ENCODE measurements at places on chromosomes 12 and 14.

- DNase-seq: no peak
These were observed 214.2 kb upstream of the KRR1 start for GRCh38 chr12:75725521-75726111.

GRCh38 chr14:39369029-39369428 lies 63.2 kb downstream of the FBXO33 start:
- no peak for DNase-seq

GRCh38 chr14:96735526-96735925 lies 61.7 kb upstream of the VRK1 start:
- DNase-seq: no peak

GRCh38 chr12:107325075-107325608 lies 231.8 kb upstream of the CRY1 start:
- no peak for DNase-seq

DNA sequence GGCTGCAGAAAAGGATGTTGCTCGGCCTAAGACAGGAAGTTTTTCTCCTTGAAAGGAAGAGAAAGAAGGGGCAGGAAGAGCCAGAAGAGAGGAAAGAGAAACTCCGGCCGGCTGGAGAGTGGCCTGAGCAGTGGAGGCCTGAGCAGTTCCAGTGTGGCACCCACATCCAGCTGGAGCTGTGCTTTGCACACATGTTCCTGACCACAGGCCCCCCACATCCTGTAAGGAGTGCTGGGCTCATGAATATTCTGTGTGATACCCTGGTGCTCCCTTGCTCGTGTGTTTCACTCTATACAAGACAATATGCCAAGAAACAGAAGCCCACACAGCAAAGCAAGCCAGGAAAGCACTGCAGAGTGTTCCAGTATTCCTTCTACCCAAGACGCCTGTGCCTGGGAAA lies 27.1 kb downstream of the POLE start:
- DNase-seq: no peak

- no peak for DNase-seq
These were observed 864 bp downstream of the DNAJC22 start for GRCh38 chr12:49347311-49348193.

GRCh38 chr12:56720731-56721151 lies 4.4 kb downstream of the NACA start:
- DNase-seq: no peak

DNA sequence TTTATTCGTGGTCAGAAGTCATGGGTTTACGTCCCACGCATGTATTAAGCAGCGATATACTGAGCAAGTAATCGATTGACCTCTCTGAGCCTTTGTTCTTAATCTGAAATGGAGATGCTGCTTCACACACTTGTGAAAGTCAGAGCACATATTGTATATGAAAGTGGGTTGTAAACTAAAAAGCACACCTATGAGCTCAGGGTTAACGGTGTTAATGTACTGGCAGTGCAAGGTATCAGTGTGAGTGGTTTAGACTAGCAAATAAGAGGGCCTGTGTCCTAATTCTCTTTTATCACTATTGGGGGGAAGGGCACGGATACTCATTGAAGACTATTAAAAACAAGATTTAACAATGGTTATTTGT lies 676 bp downstream of the MRPL42 start:
- DNase-seq: no peak

DNA sequence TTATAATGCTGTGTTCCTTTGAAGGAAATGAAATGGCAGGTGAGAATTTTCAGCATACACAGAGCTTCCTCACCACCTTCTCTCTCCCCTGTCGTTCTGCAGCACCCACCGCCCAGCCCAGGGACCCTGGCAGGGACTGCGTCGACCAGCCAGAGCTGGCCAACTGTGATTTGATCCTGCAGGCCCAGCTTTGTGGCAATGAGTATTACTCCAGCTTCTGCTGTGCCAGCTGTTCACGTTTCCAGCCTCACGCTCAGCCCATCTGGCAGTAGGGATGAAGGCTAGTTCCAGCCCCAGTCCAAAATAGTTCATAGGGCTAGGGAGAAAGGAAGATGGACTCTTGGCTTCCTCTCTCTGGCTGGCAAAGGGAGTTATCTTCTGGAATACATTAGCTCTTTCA lies 35.1 kb downstream of the PAPLN start:
- no peak for DNase-seq

DNA sequence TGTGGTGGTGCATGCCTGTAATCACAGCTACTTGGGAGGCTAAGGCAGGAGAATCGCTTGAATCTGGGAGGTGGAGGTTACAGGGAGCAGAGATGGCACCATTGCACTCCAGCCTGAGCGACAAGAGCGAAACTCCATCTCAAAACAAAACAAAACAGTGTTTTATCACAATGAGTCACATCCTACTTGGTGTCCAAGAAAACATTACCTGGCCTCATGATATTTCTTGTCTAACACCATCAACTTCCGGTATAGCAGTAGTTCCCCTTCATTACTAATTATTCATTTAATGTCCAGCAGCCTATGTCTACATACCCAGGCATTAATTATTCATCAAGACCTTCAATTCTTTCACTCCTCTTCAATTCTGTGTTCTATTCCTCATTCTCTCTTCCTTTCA lies 115.5 kb downstream of the CCDC59 start:
- DNase-seq: no peak

- no peak for DNase-seq
These were observed 320.2 kb upstream of the SFSWAP start for GRCh38 chr12:131390412-131391334.

GRCh38 chr12:52350786-52351185 lies 16.5 kb downstream of the KRT85 start:
- DNase-seq: no peak

- DNase-seq: no peak
These were observed 418.7 kb downstream of the NRXN3 start for GRCh38 chr14:78588906-78589305.

GRCh38 chr12:20474443-20474842 lies 106.1 kb downstream of the PDE3A start:
- DNase-seq: no peak

DNA sequence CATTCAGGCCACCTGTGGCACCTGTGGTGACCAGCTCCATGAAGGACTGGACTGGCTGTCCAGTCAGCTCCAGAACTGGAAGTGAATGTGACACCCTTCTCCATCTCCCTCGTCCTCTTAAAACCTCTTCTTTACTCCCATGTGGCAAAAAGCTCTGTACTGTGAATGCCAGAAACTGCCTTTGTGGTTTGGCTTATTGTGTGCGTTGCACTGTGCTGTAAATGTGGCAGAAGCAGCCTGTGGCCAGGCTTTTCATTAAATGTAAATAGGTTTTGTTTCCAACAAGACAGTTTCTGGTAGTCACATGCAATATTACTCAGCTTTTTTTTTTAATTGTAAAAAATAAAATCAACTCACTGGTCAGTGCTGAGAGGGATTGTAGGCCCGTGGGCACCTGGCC lies 453.7 kb downstream of the ATP23 start:
- DNase-seq: no peak

DNA sequence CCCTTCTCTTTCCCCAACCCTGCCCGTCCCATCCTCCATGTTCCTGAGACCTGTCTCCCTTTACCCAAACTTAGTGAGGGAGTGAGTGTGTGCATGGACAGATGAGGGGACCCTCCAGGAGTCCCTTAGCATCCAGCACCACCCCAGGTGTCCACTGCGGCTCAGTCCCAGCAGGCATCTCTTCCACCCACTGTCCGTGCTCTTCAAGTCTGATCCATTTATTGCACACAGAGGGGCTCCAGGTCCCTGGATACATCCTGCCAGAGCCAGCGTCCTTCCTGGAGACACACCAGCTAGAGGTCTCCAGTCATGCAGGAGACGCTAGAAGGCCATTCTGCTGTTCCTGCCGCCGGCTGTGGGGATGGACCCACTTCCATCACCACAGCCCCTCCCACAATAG lies 239.2 kb downstream of the ADGRD1 start:
- DNase-seq: no peak

- DNase-seq: no peak
These were observed 51.8 kb downstream of the SAV1 start for GRCh38 chr14:50616275-50616674.

DNA sequence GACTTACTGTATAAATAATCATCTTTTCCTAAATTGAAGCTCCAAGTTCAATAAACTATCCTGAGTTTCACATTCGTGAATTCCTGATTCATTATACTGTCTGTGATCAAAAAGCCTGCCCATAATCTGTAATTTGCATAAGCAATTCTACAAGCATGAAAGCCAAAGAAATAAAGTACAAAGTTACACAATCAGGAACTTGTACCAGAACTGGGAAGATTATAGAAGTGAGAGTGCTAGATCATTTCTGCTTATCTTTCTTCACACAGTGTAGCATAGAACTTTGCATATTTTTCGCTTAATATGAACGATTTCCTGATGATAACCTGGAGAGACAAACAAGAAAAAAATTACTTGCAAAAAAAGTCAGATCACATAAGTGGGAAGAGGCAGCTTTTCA lies 308.2 kb downstream of the C12orf50 start:
- DNase-seq: no peak

Measured in pulmonary artery endothelial cell (primary cell).